ENCODE measurements at places on chromosomes 6 and 20.

GRCh38 chr6:40755749-40756452 lies 168.7 kb upstream of the LRFN2 start:
- DNase-seq = no peak

GRCh38 chr6:170080169-170080827 lies 210.6 kb downstream of the DLL1 start:
- DNase-seq = no peak

GRCh38 chr6:94099072-94099471 lies 679.7 kb upstream of the EPHA7 start:
- DNase-seq = no peak

DNA sequence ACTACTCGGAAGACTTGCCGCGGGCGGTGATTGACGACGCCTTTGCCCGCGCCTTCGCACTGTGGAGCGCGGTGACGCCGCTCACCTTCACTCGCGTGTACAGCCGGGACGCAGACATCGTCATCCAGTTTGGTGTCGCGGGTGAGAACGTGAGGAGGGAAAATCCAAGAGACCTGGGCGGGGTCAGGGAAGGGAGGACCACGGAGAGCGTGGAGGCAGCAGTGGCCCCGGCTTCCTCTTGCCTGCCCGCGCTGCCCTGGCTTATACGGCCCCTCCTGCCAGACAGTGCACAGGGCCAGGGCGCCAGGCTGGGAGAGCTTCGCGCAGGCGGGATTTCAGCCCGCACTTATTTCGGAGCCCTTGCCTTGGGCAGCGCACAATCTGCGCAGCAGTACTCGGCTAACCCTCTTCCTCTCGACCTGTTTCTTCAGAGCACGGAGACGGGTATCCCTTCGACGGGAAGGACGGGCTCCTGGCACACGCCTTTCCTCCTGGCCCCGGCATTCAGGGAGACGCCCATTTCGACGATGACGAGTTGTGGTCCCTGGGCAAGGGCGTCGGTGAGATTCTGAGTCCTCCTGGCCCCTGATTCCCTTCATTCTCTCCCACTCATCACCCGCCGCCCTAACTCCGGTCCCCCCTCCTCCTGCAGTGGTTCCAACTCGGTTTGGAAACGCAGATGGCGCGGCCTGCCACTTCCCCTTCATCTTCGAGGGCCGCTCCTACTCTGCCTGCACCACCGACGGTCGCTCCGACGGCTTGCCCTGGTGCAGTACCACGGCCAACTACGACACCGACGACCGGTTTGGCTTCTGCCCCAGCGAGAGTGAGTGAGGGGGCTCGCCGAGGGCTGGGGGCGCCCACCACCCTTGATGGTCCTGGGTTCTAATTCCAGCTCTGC lies 2.0 kb downstream of the MMP9 start:
- no peak for DNase-seq

DNA sequence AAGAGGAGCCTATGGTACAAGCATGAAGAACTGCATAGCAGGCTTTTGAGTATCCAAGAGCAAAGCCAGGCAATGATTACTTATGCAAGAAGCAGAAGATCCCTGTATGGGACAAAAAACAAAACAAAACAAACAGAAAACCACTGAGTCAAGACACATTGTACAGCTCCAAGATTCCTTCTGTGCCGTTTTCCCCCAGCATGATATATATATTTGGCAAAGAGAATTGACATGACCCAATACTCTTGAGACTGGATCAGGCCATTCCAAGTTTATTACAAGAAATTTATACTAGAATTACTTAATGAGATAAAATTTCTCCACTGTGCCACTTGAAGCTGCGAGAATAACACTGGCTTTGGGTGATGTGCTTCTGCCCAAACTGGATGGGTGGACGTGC lies 65.5 kb downstream of the TRMT11 start:
- no peak for DNase-seq

- no peak for DNase-seq
These were observed 30.1 kb upstream of the CSNK2A1 start for GRCh38 chr20:573414-574296.
